HT-29 (cell line): ENCODE measurements at places on chromosomes 2 and 18.
A peak's percentile ranks its signal among the peaks of the same experiment; 100 is the strongest.

DNA sequence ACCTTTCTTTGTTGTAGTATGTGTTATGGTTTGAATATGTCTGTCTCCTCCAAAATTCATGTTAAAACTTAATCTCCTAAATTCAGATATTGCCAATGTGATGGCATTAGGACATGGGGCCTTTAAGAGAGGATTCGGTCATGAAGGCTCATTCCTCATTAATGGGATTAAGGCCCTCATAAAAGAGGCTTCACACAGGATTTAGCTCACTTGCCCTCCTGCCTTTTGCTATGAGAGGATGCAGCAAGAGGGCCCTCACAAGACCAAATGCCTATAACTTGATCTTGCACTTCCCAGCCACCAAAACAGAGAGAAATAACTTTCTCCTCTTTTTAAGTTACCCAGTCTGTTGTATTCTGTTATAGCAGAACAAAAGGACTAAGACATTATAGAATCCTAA, 19.7 kb downstream of the ZBTB14 start:
- DNase-seq: no peak

DNA sequence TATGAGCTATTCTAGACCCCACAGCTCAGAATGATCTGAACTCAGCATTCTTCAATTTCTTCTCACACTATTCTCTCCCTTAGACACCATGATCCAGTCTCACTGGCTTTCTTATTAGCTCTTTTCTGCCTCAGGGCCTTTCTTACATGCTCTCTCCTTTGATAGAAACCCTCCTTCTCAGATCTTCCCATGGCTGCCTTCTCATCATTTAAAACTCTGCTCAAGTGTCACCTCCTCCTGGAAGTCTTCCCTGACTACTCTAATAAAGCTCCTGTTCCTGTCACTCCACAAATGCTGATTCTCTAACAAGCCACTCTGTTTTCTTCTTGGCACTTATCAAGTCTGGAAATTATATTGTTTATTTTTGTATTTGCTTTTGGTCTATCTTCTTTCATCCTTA, 131.1 kb downstream of the HNMT start:
- no peak for DNase-seq

DNA sequence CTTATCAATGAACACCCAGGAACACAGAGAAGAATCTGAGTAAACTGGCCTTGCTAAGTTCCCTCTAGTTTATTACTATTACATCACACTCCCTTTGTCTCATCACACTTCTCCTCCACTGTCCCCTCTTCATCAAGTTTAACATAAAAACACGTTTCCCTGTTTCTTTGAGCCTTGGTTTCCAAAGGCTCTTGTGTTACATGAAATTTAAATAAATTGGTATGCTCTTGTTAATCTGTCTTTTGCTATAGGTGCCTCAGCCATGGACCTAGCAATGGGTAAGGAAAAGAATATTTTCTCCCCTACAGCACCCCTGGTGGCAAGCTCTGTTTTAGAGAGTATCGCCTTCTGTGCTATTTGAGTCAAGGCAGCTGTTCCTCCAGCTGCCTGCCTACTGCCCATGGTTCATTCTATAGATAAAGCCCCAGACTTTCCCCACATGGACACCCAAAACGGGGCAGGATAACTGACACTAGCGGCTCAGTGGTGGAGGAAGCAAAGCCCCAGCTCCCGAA, 31.8 kb downstream of the TGIF1 start:
- peak; percentile 77 for DNase-seq

DNA sequence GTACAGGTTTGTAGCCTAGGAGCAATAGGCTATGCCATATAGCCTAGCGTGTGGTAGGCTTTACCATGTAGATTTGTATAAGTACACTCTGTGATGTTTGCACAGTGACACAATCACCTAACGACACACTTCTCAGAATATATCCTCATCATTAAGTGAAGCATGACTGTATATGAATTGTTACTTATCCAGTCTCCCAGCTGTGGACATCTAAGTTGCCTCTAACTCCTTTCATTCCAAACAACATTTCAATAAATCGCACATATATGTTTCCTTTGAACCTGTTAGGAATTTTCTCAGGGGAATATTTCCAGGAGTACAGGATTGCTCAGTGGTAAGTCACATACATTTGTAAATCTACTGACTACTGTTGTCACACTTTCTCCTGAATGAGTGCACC, 90.0 kb downstream of the ARHGAP15 start:
- no peak for DNase-seq

DNA sequence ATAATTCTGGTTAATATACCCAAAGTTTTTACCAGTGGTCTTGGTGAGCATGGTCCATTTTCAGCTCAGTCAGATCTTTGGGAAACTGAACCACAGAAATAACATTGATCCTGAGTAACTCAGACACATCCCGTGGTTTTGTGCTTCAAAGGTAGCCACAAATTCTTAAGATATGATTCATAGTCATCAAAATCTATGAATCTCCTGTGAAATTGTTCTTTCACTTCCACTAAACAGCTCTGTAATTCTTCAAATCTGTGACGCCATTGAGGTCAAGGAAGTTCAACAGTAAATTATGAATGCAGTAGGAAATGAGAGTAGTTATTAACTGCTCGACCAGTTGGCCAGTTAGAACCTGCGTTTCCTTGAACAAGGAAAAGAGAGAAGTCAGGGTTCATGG, 147.3 kb downstream of the IRS1 start:
- peak; percentile 82 for DNase-seq

DNA sequence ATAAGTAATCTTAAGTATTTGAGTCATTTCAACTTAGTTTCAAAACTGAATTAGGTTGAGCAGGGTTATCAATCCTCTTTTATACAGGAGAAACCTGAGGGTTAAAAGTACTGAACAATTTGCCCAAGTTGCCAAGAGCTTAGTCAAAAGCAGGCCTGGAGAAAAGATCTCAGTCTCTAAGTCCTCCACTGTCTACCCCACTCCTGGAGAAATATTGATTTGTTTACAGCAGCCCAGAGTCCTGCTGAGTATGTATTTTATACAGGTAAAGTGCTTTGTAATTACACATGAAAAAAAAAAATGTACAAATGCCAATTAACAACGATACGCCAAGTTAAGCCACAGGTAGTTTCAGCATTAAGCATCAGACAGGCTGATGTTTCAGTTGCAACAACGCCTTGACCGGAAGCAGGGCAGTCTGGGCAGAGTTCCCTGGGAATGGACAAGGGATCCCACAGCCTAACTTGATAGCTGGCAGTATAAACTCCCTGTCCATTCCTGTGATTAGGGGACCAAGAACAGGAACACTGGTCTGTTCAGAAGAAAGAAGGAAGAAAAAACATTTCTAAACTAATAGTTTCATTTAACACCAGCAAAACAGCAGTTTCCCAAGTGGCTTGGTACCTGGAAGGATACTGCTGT, 132.9 kb downstream of the MYO5B start:
- DNase-seq: no peak
